H7 (cell line): ENCODE measurements at places on chromosomes 1 and 21.

GRCh38 chr1:78322928-78323680, 167.7 kb upstream of the PTGFR start:
- no peak for DNase-seq

GRCh38 chr1:242391896-242392295, 132.6 kb downstream of the PLD5 start:
- DNase-seq, result no peak

DNA sequence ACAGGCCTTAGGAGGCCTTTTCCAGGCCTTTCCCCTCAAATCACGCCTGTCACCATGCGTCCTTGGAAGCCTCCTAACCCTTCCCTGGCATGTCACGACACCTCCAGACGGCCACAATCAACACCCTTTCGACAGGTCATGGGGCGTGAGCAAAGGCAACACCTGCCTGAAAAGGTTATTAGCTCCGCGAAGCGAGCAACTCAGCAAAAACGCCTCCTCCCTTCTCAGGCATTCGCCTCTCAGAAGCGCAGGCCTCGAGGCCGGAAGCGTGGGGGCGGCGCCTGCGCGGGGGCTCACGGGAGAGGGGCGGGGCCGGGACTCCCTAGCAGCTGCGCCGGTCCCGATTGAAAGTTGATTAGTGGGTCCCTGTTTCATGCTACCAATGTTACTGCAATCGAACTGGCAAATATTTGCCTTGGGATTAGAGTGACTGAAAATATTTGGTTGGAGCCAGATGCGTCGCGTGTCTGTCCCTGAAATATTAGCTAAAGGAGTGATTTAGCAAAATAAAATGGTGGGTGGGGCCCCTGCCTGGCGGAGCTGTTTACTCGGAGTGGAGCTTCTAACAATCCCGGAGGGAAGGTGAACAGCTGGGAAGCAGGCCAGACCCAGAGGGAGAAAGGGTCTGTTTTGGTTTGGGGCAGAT, 44.9 kb downstream of the GFI1 start:
- DNase-seq, result peak; percentile 72

DNA sequence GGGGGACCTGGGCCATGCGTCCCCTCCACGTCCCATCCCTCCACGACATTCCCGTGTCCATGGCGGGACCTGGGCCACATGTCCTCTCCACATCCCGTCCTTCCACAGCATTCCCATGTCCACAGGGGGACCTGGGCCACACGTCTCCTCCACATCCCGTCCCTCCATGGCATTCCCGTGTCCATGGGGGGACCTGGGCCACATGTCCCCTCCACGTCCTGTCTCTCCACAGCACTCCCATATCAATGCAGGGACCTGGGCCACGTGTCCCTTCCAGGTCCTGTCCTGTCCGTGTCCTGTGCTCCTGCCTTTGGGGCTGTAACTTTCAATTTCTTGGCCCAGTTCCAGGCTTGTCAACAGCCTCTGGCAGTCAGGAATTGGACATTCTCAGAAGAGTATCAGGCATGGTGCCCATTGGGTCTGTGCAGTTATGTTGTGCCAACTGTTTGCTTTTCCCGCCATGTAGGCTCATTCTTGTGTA, 47.1 kb downstream of the WNT9A start:
- no peak for DNase-seq

GRCh38 chr21:25818551-25818950, 83.8 kb downstream of the GABPA start:
- no peak for DNase-seq

GRCh38 chr1:179298952-179299351, 5.4 kb downstream of the SOAT1 start:
- no peak for DNase-seq

DNA sequence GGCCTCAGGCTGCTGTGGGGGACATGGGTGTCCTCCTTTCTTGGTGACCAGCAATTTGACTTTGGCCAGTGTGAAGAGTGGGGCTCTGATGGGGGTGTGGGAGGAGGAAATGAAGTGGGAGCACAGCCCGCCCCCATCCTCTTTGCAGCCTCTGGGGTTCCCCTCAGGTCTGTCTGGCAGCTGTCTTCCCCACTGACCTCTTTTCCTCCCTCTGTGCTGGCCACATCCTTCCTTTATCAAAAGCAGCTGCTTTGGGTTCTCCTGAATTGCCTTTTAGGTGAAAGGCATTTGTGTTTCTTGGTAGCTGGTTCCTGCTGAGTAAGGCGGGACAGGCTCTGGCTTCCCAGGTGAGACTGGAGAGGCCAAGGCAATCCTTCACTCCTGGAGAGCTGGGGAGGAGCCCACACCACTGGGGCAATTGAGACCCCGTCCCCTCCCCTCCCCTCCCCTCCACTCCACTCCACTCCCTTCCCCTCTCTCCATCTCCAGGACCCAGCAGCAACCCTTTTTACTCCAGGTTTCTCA, 24.9 kb downstream of the PCAT6 start:
- DNase-seq, result peak; percentile 48

DNA sequence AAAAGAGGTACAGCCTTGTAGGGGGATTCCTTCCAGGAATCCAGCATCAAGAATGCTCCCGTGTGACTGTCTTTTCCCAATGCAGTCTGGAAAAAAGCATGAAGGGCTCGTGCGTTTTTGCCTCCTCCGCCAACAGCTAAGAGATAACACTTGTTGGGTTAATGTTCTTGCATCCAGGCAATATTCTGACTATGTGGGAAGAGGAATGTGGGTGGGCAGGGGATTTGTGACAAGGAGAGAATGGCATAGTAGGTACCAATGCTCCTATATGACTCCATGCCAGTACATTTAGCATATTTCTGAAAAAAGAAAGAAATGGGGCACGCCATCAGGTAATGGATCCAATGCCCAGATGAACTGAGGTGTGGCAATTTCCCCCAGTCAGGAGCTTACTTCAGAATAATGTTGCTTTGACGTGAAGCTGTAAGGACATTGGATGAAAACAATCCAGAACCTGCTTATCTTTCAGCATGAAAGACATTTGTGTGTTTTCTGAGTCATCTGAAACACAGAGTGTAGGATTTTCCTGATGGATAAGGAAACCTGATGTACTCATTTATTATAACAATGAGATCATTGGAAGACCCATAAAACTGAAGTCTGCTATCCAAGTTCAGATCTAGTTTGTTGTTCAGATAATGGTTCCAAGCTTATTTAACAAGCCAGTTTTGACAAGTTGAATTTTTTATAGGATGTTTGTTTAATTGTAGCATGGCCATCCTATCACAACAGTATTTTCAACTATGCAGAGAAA, 105.5 kb downstream of the LYPLAL1 start:
- no peak for DNase-seq
